NCI-H1694 treated with DMSO at 0.1 percent for 48 hours (cell line): ENCODE measurements at places on chromosomes 3 and 15.

DNA sequence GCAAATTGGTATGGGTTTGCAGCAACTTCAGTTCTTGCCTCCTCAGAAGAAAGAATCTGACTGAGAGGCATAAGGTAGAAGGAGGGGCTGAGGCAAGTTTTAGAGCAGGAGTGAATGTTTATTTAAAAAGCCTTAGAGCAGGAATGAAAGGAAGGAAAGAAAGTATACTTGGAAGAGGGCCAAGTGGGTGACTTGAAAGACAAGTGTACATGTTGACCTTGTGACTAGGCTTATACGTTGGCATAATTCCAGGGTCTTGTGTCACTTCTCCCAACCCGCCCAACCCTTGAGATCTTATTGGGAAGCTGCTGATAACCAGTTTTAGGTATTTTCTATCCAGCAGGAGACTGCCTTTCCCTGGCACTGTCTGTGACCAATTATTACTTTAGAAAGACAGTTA lies 436.9 kb upstream of the ZNF717 start:
- no peak for DNase-seq

DNA sequence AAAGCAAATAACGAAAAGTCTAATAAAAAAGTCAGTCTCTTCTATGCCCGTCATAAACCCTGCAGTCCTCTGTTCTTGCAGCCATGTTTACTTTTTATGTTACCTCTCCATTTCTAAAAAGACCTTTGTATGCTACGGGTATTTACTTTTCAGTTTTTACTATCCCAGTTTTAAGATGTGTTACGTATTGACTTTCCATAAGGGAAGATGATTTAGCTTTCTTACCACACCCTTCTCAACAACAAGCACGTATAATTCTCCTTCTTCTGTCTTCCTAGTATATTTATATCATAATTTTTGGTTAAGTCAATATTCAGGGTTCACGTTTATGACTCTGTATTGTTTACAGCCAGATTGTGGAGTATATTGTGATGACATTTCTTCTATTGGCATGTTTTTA lies 10.8 kb downstream of the TRNT1 start:
- no peak for DNase-seq

DNA sequence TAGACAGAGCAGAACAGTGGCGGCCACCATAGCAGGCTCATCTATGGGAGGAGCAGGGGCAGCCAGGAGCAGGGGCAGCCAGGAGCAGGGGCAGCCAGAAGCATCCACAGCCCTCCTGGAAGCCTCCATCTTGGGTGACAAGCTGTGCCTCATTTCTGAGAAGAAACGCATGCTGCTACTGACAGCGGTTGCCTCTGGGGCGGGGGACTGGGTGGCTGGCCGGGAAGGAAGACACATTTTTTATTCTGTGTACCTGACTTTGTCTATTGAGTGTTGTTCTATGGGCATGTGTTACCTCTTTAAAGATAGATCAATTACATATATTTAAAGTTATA lies 71.5 kb upstream of the KLF13 start:
- no peak for DNase-seq

DNA sequence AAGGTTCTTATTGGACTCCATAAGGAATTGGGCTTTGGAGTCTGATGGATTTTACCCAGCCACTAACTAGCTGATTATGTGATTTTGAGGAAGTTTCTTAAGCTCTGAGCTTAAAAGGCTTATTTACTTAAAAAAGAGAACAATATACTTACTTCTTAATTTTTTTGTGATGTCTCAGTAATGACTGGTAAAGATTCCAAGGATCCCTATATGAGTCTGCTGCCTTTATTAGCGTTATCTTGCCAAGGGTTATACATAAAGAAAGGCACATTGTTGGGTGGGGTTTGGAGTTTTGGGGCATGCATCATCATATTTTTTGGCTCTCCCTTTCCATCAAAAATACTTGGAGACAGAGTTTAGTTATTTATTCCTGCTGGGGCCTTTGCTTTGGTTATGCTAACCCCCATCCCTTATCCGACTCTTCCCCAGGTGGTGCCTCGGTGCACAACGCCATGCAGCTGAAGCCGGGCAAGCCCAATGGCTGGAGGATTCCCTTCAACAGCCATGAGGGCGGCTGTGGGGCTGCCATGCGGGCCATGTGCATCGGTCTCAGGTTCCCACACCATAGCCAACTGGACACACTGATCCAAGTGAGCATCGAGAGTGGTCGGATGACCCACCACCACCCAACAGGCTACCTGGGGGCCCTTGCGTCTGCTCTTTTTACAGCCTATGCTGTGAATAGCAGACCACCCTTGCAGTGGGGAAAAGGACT lies 6.7 kb downstream of the ADPRH start:
- DNase-seq = no peak

- DNase-seq = no peak
Observed at GRCh38 chr15:88089024-88089620, 167.4 kb downstream of the NTRK3 start.

- peak; percentile 80 for DNase-seq
Observed at GRCh38 chr3:98027085-98027446, 8.0 kb downstream of the GABRR3 start.
